ENCODE measurements at places on chromosomes 7 and 10. TPM values are rescaled to one million over a fixed set of nuclear protein-coding genes. Genes with fewer than 3 reads are reported as not detected.

Gene CHRM2
- total RNA-seq = not detected

Gene MKX
- total RNA-seq = 3.9 TPM

Gene ERV3-1
- total RNA-seq = 20.2 TPM

Gene LRRC61
- total RNA-seq = 0.24 TPM

Gene LRRC18
- not detected for total RNA-seq

Gene GLI3
- 22.1 TPM for total RNA-seq

Gene TLX1
- not detected for total RNA-seq

Gene CFAP69
- total RNA-seq = 2.0 TPM

Gene MPP7
- total RNA-seq = 6.9 TPM

DNA sequence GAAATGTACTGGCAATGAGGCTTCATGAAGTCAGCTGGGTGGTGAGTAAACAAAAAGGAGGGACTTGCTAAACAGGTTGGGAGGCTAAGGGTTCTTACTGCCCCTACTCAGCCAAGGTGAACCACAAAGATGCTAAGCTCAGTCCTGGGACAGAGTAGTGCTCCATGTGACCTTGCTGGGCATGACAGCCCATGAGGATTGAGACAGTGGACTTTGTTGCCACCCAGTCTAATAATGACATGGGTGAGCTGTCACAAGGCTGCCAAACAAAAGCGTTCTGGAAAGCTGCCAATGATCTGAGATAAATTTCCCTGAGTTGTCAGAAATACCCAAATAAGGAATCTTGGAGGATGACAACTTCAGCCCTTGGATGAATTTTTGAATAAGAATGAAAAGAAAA is 75.2 kb downstream of the CLEC2L start:
- no peak for DNase-seq
- no peak overlapping the region for H3K27ac ChIP-seq
- no peaks in the 10 kb centered on the region for H3K27me3 ChIP-seq
- H3K4me1 ChIP-seq = no peaks in the 10 kb centered on the region
- no peak overlapping the region for H3K4me3 ChIP-seq
- H3K36me3 ChIP-seq = peaks cover 59% of the 10 kb centered on the region

DNA sequence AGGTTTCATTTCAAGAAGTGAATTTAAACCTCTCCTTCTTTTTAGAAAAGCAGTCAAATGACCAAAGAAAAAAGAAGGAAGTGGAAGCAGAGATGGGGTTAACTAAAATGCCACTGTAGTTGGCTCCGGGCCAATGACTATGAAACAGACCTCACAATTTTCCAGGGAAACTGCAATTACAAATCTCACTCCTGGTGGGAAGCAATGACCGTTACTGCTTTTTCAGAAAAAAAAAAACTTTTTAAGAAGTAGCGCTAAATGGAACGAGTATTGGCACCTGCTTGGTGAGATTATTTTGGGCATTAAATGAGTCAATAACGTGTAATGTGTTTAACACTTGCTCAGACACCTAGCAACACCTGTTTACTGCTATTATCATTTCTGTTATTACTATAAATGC is 1.2 kb downstream of the SFRP4 start:
- peak overlapping the region; percentile 54 for H3K4me3 ChIP-seq
- peaks cover 27% of the 10 kb centered on the region for H3K4me1 ChIP-seq
- H3K27me3 ChIP-seq = peaks cover 17% of the 10 kb centered on the region
- H3K36me3 ChIP-seq = no peaks in the 10 kb centered on the region
- DNase-seq = no peak

DNA sequence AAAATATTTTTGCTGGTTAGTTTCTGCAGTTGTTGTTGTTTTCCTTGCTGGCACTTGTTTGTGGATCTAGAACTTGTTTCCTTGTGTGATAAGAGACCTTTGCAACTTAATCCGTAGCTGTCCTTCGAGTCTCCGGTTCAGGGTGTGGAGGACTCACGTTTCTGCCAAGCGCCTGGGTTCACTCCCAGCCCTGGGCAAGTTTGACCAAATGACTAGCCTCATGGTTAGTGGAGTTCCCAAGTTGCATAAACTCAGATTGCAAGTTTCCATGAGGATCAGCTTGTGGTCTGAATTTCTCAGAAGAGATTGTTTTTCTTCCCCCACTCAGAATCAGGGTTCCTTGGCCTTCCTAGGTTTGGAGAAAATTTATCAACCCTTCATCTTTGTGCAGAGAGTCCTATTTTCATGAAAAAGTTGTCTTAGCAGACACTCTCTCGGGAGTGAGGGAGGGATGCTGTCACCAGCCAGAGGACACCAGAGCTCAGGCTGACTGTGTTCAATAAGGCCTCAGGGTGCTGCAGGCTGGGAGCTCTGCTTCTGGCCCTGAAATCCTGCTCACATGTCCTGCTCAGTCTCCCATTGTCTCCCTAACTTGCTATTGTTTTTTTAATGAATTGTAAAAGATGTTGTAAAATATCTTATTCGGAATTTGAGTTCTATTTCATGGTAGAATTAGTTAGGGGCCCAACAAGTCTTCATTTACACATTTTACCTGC is 377.7 kb upstream of the KLF6 start:
- no peaks in the 10 kb centered on the region for H3K4me1 ChIP-seq
- no peak overlapping the region for H3K4me3 ChIP-seq
- H3K36me3 ChIP-seq = no peaks in the 10 kb centered on the region
- no peaks in the 10 kb centered on the region for H3K27me3 ChIP-seq
- H3K27ac ChIP-seq = no peak overlapping the region
- no peak for DNase-seq

DNA sequence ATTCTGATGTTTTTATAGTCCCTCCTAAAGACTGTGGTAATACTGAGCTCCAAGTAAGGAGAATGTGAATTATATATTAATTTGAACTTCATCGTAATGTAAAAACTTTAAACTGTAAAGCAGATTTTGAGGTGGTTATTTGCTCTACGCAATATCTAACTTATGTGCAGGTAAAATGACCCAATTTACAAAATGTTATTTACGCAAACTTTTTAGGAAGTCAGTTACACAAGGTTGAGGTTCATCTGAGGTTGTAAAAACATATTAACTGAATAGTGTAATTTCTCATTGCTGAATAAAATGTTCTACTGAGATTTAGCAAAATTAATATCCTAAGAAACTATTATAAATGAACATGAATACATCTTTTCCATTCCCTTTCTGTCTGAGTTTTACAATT is 15.8 kb downstream of the GLCCI1 start:
- H3K36me3 ChIP-seq = no peaks in the 10 kb centered on the region
- no peak for DNase-seq
- H3K27me3 ChIP-seq = no peaks in the 10 kb centered on the region
- no peak overlapping the region for H3K27ac ChIP-seq
- no peak overlapping the region for H3K4me3 ChIP-seq

GRCh38 chr7:1400371-1400770 is 58.9 kb downstream of the MICALL2 start:
- H3K27me3 ChIP-seq = peaks cover 33% of the 10 kb centered on the region
- DNase-seq = no peak
- H3K36me3 ChIP-seq = no peaks in the 10 kb centered on the region
- peaks cover 10% of the 10 kb centered on the region for H3K4me1 ChIP-seq

GRCh38 chr7:46452561-46453135 is 531.6 kb upstream of the IGFBP3 start:
- H3K36me3 ChIP-seq = no peaks in the 10 kb centered on the region
- H3K27me3 ChIP-seq = no peaks in the 10 kb centered on the region
- H3K4me3 ChIP-seq = no peak overlapping the region
- peaks cover 7% of the 10 kb centered on the region for H3K4me1 ChIP-seq

- H3K4me1 ChIP-seq = peaks cover 19% of the 10 kb centered on the region
- no peaks in the 10 kb centered on the region for H3K36me3 ChIP-seq
- no peak overlapping the region for H3K4me3 ChIP-seq
- H3K27ac ChIP-seq = peak overlapping the region; percentile 17
- no peaks in the 10 kb centered on the region for H3K27me3 ChIP-seq
Observed at GRCh38 chr7:106420736-106421135, 136.0 kb upstream of the NAMPT start.

DNA sequence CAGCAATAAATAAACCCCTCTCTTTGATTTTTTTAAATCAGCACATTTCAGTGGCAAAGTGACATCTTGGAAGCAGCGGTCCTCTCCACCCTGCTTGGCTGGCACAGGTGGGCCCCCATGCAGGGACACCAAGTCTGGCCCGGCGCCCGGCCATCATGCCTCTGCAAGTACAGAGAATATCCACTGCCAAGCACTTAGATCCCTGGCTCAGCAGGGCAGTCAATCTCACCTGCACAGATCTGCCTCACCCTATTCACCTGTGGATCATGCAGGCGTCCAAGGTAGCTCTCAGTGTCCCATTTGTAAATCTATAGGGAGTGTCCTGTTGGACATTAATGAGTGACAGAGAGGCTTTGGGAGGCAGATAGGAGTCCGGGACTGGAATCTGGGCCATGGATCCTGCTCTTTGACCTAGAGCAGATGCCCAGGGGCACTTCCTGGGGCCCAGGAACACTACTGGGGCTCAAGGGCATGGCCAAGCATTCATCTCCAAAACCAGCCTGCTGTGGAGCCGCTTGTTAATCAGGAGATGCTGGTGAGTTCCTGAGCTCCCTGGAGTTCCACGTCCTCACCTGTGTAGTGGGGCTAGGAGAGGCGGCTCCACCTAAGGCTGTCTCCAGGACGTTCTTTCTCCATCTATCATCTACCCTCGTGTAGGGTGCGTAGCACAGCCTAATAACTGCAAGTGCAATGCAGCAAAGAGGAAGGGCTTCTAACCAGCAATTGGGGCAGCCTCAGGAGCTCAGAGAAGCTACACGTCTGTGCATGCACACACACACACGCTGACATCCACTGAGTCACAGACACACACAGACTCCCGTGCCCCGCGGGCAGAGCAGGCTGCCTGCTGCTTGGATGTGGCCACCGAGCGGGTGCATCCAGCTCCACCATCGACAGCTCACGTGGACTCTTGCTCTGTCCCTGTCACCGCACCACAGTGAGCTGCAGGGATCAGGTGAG is 123.6 kb downstream of the OAT start:
- no peak overlapping the region for H3K27ac ChIP-seq
- peaks cover 5% of the 10 kb centered on the region for H3K4me1 ChIP-seq
- no peak overlapping the region for H3K4me3 ChIP-seq
- no peaks in the 10 kb centered on the region for H3K36me3 ChIP-seq
- DNase-seq = no peak
- H3K27me3 ChIP-seq = no peaks in the 10 kb centered on the region

GRCh38 chr7:50793120-50793946 is 10.6 kb upstream of the GRB10 start:
- DNase-seq = no peak
- no peaks in the 10 kb centered on the region for H3K36me3 ChIP-seq
- H3K4me3 ChIP-seq = peak overlapping the region; percentile 95
- peak overlapping the region; percentile 36 for H3K27ac ChIP-seq

DNA sequence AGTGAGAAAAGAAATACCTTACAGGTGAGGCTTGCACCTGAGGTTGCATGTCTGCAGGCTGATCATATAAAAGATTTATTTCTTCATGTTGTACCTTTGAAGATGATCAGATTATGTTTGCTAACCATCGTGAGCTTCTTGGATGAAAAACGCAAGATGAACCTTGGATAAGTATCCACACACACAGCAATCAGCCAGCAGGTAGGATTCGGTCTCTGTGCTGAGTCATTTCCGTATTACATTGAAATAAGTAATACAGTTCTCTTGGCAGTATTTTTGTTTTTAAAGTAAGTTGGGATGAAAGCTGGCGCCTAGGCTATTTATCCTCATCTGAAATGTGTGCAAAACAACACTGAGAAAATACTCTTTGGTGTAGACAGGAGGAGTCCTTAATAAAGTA is 109.0 kb upstream of the PRKCQ start:
- H3K27me3 ChIP-seq = no peaks in the 10 kb centered on the region
- no peaks in the 10 kb centered on the region for H3K4me1 ChIP-seq
- H3K36me3 ChIP-seq = no peaks in the 10 kb centered on the region
- H3K27ac ChIP-seq = no peak overlapping the region

DNA sequence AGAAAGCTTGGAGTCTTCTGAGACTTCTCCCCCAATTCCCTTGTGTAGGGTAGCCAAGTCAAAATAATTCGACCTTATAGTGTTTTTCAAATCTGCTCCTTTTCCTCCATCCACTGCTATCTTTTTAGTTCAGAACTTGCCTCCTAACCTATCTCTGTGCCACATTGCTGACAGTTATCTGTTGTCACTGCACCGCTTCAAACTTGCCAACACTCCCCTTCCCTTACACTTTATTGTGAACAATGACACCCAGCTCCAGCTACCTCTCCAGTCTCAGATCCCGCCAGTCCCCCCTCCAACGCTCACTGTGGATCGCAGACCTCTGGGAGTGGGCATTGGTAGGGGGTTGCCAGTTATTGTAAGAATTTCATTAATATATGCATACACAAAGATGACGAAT is 16.3 kb upstream of the HPS1 start:
- DNase-seq = no peak
- no peak overlapping the region for H3K4me3 ChIP-seq
- no peaks in the 10 kb centered on the region for H3K27me3 ChIP-seq
- no peak overlapping the region for H3K27ac ChIP-seq
- H3K36me3 ChIP-seq = no peaks in the 10 kb centered on the region
- H3K4me1 ChIP-seq = peaks cover 23% of the 10 kb centered on the region

DNA sequence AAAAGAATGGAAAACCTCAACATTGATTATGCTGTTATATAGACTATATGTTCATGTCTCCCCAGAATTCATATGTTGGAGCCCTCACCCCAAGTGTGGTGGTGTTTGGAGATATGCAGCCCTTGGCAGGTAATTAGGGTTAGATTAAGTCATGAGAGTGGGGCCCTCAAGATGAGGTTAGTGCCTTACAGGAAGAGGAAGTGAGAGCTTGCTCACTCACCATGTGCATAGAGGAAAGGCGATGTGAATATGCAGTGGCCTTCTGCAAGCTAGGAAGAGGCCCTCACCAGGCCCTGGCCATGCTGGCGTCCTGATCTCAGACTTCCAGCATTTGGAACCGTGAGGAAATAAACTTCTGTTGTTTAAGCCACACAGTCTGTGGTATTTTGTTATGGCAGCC is 14.8 kb downstream of the ZNF33A start:
- H3K36me3 ChIP-seq = peaks cover 8% of the 10 kb centered on the region
- no peaks in the 10 kb centered on the region for H3K27me3 ChIP-seq
- no peak overlapping the region for H3K4me3 ChIP-seq
- no peak overlapping the region for H3K27ac ChIP-seq

DNA sequence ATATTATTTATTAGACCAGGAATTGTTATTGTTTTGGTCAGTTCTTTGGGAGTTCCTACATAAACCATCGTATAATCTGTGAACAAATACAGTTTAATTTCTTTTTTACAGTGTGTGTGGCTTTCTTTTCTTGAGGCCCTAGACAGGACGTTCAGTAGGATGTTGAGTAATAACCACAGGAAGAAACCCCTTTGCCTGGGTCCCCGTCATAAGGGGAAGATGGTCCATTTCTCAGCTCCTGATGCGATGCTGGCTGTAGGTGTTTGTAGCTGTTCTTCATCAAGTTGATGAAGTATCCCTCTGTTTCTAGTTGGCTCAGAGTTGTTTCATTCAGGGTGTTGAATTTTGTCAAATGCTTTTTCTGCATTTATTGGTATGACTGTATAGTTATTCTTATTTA is 219.7 kb upstream of the ADARB2 start:
- H3K4me1 ChIP-seq = no peaks in the 10 kb centered on the region
- H3K27me3 ChIP-seq = no peaks in the 10 kb centered on the region
- no peak for DNase-seq
- no peak overlapping the region for H3K4me3 ChIP-seq
- H3K27ac ChIP-seq = no peak overlapping the region

- H3K27me3 ChIP-seq = peaks cover 2% of the 10 kb centered on the region
- DNase-seq = no peak
- H3K4me3 ChIP-seq = no peak overlapping the region
Observed at GRCh38 chr7:156151658-156152057, 339.4 kb upstream of the SHH start.

- H3K27ac ChIP-seq = no peak overlapping the region
- peaks cover 11% of the 10 kb centered on the region for H3K36me3 ChIP-seq
- peaks cover 3% of the 10 kb centered on the region for H3K4me1 ChIP-seq
Observed at GRCh38 chr10:87966459-87966858, 103.0 kb downstream of the PTEN start.

Measured in astrocyte (in vitro differentiated cells and primary cell).